ENCODE measurements at places on chromosomes 2 and 18.

GRCh38 chr2:102154946-102155702 lies 12.6 kb downstream of the IL1R1 start:
- no peak overlapping the region for H3K27ac ChIP-seq
- DNase-seq, result no peak
- H3K4me1 ChIP-seq, result no peaks in the 10 kb centered on the region
- H3K27me3 ChIP-seq, result peaks cover 5% of the 10 kb centered on the region

GRCh38 chr2:9538000-9538507 lies 17.6 kb downstream of the ADAM17 start:
- no peak for DNase-seq
- no peaks in the 10 kb centered on the region for H3K27me3 ChIP-seq
- no peak overlapping the region for H3K27ac ChIP-seq
- H3K36me3 ChIP-seq, result peaks cover 40% of the 10 kb centered on the region
- H3K4me3 ChIP-seq, result no peak overlapping the region
- peaks cover 14% of the 10 kb centered on the region for H3K4me1 ChIP-seq

GRCh38 chr2:100928235-100928634 lies 73.9 kb upstream of the RPL31 start:
- H3K36me3 ChIP-seq, result no peaks in the 10 kb centered on the region
- DNase-seq, result no peak
- peaks cover 14% of the 10 kb centered on the region for H3K27me3 ChIP-seq
- no peak overlapping the region for H3K27ac ChIP-seq

- H3K4me3 ChIP-seq, result no peak overlapping the region
- H3K27ac ChIP-seq, result no peak overlapping the region
- no peaks in the 10 kb centered on the region for H3K4me1 ChIP-seq
- DNase-seq, result no peak
- no peaks in the 10 kb centered on the region for H3K27me3 ChIP-seq
- H3K36me3 ChIP-seq, result no peaks in the 10 kb centered on the region
These were observed 698.5 kb downstream of the NR4A2 start for GRCh38 chr2:155633887-155634570.

- no peaks in the 10 kb centered on the region for H3K4me1 ChIP-seq
- no peak overlapping the region for H3K4me3 ChIP-seq
- H3K36me3 ChIP-seq, result peaks cover 2% of the 10 kb centered on the region
- H3K27ac ChIP-seq, result no peak overlapping the region
- DNase-seq, result no peak
- H3K27me3 ChIP-seq, result peaks cover 14% of the 10 kb centered on the region
These were observed 134.4 kb upstream of the SLC1A4 start for GRCh38 chr2:64854773-64855237.

DNA sequence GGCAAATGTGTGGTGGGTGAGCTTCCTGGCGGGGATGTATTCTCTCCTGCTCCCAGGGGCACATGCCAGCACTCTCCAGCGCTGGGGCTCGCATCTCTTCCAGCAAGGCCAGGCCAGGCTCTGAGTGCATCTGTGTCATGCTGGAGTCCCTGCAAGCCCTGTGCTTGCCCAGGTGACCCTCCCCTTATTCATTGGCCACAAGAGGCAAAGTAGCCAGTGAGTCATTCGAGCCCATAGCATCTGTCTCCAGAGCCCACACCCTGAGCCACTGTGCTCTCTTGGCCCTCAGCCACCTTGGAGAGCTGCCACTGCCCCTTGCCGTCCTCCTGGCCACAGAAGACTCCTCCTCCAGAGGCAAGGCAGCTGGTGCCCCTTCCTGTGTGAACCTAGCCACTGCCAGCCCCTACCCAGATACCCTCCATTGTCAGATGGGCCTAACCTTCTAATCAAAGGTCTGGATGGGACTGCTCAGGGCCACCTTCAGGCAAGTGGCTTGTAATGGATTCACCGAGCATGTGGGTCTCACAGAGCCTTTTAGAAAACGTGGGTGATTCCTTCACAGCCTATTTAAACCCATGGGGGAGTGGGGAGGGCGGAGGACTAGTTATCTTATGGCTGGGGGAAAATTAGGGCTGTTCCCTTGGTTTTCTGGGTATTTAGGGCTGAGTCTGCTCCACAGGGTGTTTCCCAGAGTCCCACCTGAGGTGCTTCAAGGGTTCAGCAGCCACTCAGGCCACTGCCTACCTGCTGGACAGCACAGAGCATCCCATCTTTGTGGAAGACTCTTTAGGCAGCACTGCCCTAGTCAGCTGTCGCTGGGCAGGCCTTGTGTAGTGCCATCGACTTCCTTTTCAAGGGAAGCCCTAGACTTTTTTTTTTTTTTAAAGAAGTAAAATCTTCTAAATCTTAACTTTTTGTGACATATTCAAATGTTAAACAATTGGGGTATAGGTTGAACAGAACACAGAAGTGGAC lies 137.4 kb downstream of the ACOXL start:
- H3K4me3 ChIP-seq, result no peak overlapping the region
- peaks cover 2% of the 10 kb centered on the region for H3K36me3 ChIP-seq
- no peak overlapping the region for H3K27ac ChIP-seq
- peaks cover 15% of the 10 kb centered on the region for H3K4me1 ChIP-seq
- no peak for DNase-seq

DNA sequence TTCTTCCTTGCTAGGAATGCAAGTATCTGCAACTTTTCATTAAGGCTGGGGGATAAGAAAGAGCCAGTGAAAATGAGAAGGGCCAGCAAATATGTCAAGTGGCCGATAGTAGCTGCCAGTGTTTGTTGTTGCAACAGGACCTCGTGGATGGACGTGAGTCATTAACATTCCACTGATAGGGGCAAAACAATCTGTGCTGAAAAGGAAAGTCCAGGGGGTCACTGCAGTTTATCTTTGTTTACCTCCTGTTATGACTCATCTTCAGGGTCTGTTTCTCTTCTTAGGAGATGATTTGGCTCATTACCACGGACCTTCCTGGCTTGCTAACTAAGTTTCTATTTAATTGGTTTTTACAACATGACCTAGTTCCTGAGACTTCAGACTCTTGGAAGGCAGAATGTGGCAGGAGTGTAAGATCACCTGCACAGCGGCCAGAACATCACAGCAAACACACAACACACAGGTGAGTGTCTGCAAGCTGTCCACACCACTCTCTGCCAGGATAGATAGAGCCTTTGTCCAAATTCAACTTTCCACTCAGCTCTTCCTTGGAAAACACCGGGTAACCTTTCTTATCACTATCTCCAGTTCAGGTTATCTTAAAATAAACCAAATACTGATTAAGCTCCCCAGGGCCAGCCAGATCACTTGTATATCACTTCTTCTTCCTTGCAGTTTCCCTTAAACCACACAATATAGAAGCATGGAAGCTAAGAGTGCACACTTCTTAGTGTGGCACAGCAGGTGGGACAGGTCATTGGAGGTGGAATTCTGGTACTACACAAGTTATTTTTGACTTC lies 157.5 kb upstream of the LMAN1 start:
- H3K4me1 ChIP-seq, result no peaks in the 10 kb centered on the region
- H3K4me3 ChIP-seq, result no peak overlapping the region
- H3K27me3 ChIP-seq, result peaks cover 18% of the 10 kb centered on the region
- no peak for DNase-seq

DNA sequence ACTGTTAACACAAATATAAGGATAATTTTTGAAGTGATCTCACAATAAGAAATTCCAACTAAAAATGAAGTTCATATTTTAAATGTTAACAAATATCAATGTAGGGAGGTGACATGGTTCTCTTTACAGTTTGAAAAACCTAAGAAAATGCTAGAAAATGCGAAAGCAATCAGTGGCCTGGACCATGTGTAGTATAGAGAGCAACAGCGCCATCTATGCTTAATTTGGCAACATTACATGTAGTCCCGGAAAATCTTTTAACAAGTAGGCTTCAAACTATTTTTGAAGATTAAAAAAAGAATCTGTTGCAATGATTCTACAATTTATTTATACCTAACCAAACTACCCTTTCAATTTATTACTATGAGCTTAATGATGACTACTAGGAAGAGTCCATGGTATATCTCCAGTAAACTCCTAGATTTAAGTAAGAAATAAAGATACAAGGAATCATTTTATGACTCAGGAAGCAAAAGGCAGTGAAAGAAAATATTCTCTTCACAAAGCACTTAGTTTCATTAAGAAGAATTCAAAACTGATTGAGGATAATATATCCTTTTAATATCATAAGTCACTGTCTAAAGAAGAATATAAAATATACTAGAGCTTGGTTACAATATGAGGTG lies 33.3 kb downstream of the NDUFA10 start:
- peak; percentile 9 for DNase-seq
- peaks cover 13% of the 10 kb centered on the region for H3K4me1 ChIP-seq
- H3K27ac ChIP-seq, result no peak overlapping the region
- H3K27me3 ChIP-seq, result no peaks in the 10 kb centered on the region

DNA sequence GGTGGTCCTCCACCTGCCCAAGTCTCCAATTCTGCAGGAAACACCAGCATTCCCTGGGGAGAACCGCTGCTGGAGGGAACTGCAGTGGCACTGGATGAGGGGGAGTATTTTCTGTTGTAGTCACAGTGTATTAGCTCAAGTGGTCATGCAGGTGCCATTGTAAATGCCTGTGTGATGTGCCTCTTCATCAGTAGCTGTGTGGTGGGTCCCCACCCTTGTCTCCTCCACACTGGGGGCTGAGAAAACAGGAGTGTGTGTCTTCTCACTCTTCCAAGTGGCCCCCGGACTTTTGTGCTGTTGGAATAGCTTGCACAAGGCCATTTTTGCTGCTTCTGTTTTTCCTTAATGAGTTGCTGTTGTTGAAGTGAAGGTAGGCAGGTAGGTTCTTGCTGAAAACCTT lies 8.7 kb downstream of the NCK2 start:
- DNase-seq, result no peak
- H3K36me3 ChIP-seq, result peaks cover 29% of the 10 kb centered on the region
- peaks cover 91% of the 10 kb centered on the region for H3K4me1 ChIP-seq
- no peaks in the 10 kb centered on the region for H3K27me3 ChIP-seq
- peak overlapping the region; percentile 61 for H3K4me3 ChIP-seq

DNA sequence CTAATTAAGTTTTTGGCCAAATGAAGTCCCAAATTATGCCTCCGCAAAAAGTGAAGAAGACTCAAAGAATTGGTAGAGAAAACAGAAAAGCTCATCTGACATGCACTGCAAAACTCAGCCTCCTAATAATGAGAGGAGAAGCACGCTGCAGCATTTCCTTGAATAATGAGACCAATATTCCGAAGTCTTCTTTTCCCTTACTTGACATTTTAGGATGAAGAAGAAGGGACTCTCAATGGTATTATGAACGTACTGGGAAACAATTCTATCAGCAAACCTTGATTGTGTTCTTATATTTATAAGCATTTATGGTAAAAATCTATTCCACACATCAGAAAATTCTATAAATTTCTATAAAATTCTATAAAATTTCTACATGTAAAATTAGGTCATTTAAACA lies 733.9 kb upstream of the ACVR2A start:
- no peaks in the 10 kb centered on the region for H3K36me3 ChIP-seq
- no peak for DNase-seq
- no peaks in the 10 kb centered on the region for H3K27me3 ChIP-seq
- H3K4me3 ChIP-seq, result no peak overlapping the region

DNA sequence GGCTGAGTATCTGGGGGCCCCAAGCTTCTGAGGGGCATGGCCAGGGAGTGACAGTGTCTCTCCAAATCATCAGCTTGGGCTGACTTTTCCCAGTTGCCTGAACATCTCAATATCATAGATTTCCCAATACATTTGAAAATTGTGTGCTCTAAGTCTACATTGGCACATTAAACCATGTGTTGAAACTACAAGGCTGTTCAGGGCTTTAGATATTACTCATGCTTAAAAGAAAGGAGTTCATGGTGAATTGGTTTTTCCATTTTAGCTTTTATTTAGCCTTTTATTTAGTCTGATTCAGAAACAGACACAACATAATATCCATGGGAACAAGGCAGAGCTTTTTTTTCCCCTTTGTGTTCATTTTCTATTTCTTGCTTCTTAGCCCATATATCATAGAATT lies 49.9 kb upstream of the GALR1 start:
- H3K4me1 ChIP-seq, result peaks cover 4% of the 10 kb centered on the region
- peaks cover 34% of the 10 kb centered on the region for H3K27me3 ChIP-seq
- H3K27ac ChIP-seq, result no peak overlapping the region
- H3K36me3 ChIP-seq, result no peaks in the 10 kb centered on the region

- no peaks in the 10 kb centered on the region for H3K36me3 ChIP-seq
- peaks cover 51% of the 10 kb centered on the region for H3K27me3 ChIP-seq
- DNase-seq, result no peak
- no peak overlapping the region for H3K4me3 ChIP-seq
- H3K4me1 ChIP-seq, result no peaks in the 10 kb centered on the region
- H3K27ac ChIP-seq, result no peak overlapping the region
These were observed 5.1 kb downstream of the SERPINB2 start for GRCh38 chr18:63892566-63892965.

- H3K36me3 ChIP-seq, result no peaks in the 10 kb centered on the region
- DNase-seq, result peak; percentile 18
- H3K4me3 ChIP-seq, result peak within 1 kb of the TSS; percentile 71
- H3K4me1 ChIP-seq, result peaks cover 11% of the 10 kb centered on the region
These were observed at the start of gene SNTG2 for GRCh38 chr2:950080-950966. SNTG2 (plus strand) TSS chr2:950849; CDS start chr2:950997, 148 bp downstream.

- H3K27ac ChIP-seq, result no peak overlapping the region
- DNase-seq, result no peak
- no peak overlapping the region for H3K4me3 ChIP-seq
- no peaks in the 10 kb centered on the region for H3K27me3 ChIP-seq
- H3K36me3 ChIP-seq, result no peaks in the 10 kb centered on the region
These were observed 152.2 kb downstream of the DAW1 start for GRCh38 chr2:228023619-228024018.

Measured in effector memory CD8-positive, alpha-beta T cell (primary cell).